ENCODE measurements at places on chromosomes 5 and 9.

GRCh38 chr5:67855523-67855922 lies 360.0 kb upstream of the PIK3R1 start:
- no peaks in the 10 kb centered on the region for H3K4me1 ChIP-seq
- H3K27ac ChIP-seq = no peak overlapping the region
- no peaks in the 10 kb centered on the region for H3K36me3 ChIP-seq
- DNase-seq = no peak

- no peaks in the 10 kb centered on the region for H3K36me3 ChIP-seq
- H3K4me3 ChIP-seq = no peak overlapping the region
- no peak overlapping the region for H3K27ac ChIP-seq
- no peak for DNase-seq
- H3K27me3 ChIP-seq = no peaks in the 10 kb centered on the region
Measured at GRCh38 chr5:97094579-97095317, 47.7 kb downstream of the LIX1 start.

GRCh38 chr9:120464176-120464886 lies 115.6 kb downstream of the CDK5RAP2 start:
- no peaks in the 10 kb centered on the region for H3K27me3 ChIP-seq
- no peak for DNase-seq
- no peak overlapping the region for H3K27ac ChIP-seq
- no peak overlapping the region for H3K4me3 ChIP-seq
- no peaks in the 10 kb centered on the region for H3K36me3 ChIP-seq

DNA sequence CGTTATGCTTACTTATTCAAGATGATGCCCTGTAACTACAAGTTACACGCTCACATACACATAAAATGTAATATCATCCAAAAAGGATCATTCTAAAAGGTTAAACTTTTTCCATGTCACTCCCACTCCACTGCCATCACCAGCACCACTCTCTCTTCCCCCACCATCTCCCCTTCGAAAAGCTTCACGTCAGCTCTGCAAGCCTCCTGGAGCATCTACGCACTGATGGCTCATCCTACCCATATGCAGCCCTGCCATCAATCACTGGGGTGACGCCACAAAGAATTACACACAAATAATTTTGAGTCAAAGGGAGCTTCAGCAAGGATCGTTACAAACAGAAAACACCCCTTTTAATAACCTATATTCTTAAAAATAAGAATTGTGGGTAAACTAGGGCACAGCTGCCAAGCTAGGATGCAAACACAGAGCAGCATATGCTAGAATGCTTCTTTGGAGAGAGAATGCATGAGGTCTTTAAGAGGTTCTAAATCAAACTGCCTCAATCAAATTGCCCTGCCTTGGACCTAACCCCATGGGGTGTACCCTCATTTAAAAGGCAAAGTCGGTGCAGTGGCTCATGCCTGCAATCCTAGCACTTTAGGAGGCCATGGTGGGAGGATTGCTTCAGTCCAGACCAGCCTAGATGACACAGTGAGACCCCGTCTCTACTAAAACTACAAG lies 56.1 kb downstream of the SHB start:
- H3K4me1 ChIP-seq = peaks cover 29% of the 10 kb centered on the region
- H3K4me3 ChIP-seq = no peak overlapping the region
- no peak overlapping the region for H3K27ac ChIP-seq
- DNase-seq = no peak

GRCh38 chr5:134083517-134083916 lies 31.0 kb upstream of the TCF7 start:
- no peak overlapping the region for H3K4me3 ChIP-seq
- H3K4me1 ChIP-seq = no peaks in the 10 kb centered on the region
- H3K27me3 ChIP-seq = no peaks in the 10 kb centered on the region
- DNase-seq = no peak
- H3K27ac ChIP-seq = no peak overlapping the region

- H3K36me3 ChIP-seq = no peaks in the 10 kb centered on the region
- no peaks in the 10 kb centered on the region for H3K27me3 ChIP-seq
- DNase-seq = peak; percentile 87
- no peak overlapping the region for H3K27ac ChIP-seq
- no peaks in the 10 kb centered on the region for H3K4me1 ChIP-seq
Measured at GRCh38 chr5:40689438-40689837, 9.7 kb downstream of the PTGER4 start.

GRCh38 chr5:13567819-13568218 lies 376.7 kb downstream of the DNAH5 start:
- no peak overlapping the region for H3K4me3 ChIP-seq
- H3K27me3 ChIP-seq = no peaks in the 10 kb centered on the region
- DNase-seq = peak; percentile 51
- no peak overlapping the region for H3K27ac ChIP-seq
- no peaks in the 10 kb centered on the region for H3K4me1 ChIP-seq

- H3K27me3 ChIP-seq = no peaks in the 10 kb centered on the region
- H3K4me1 ChIP-seq = no peaks in the 10 kb centered on the region
- no peaks in the 10 kb centered on the region for H3K36me3 ChIP-seq
- DNase-seq = peak; percentile 38
Measured at GRCh38 chr5:155699385-155699784, 627.6 kb upstream of the SGCD start.

- no peaks in the 10 kb centered on the region for H3K27me3 ChIP-seq
- H3K27ac ChIP-seq = no peak overlapping the region
- peaks cover 19% of the 10 kb centered on the region for H3K4me1 ChIP-seq
- no peak overlapping the region for H3K4me3 ChIP-seq
- peak; percentile 65 for DNase-seq
Measured at GRCh38 chr9:34332076-34332964, 3.0 kb downstream of the NUDT2 start.

- H3K4me3 ChIP-seq = no peak overlapping the region
- no peak overlapping the region for H3K27ac ChIP-seq
- H3K4me1 ChIP-seq = no peaks in the 10 kb centered on the region
- no peaks in the 10 kb centered on the region for H3K36me3 ChIP-seq
- H3K27me3 ChIP-seq = no peaks in the 10 kb centered on the region
- DNase-seq = no peak
Measured at GRCh38 chr5:164207646-164208045, 702.2 kb downstream of the MAT2B start.

DNA sequence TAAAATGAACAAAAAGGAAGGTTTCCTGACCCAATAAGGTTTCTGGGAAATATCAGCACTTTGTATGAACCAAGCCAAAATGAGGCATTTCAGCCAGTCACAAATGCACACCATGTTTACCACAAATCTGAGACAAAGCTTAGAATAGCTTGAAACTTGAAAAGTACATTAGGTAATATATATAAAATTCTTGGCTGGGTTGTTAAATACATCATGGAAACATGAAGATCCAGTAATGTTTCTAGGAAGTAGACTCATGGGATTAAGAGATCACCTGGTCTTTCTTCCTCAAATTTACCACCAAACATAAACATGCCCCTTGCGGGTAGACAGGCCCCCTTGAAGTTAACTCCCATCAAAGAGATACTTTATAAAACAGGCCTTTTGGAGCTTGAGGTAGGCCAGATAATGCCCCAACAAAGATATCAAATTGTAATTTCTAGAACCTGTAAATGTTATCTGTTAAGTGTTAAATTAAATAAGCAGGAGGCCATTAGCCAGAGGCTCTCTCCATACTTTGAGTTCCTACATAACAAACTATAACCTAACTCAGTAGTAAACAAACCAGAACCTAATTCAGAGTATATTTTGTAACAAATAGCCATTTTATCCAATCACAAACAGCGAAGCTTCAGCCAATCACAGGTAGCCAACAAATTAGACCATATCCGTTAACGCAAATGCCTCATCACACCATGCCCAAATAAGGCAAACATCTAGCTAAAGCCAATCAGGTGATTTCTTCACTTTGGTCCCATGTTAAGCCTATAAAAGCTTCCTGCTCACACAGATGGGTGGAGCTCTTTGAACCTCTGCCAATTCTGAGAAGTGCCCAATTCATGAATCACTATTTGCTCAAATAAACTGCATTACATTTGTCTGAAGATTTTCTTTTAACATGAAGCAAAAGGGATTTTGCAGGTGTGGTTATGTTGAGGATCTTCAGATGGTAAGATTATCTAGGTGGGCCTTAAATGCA lies 127.9 kb upstream of the TARS1 start:
- no peaks in the 10 kb centered on the region for H3K36me3 ChIP-seq
- H3K27me3 ChIP-seq = no peaks in the 10 kb centered on the region
- H3K4me3 ChIP-seq = no peak overlapping the region
- H3K4me1 ChIP-seq = no peaks in the 10 kb centered on the region
- H3K27ac ChIP-seq = no peak overlapping the region

- peak; percentile 16 for DNase-seq
- no peaks in the 10 kb centered on the region for H3K27me3 ChIP-seq
- no peak overlapping the region for H3K4me3 ChIP-seq
- H3K27ac ChIP-seq = no peak overlapping the region
Measured at GRCh38 chr5:131534974-131535373, 100.1 kb downstream of the RAPGEF6 start.

DNA sequence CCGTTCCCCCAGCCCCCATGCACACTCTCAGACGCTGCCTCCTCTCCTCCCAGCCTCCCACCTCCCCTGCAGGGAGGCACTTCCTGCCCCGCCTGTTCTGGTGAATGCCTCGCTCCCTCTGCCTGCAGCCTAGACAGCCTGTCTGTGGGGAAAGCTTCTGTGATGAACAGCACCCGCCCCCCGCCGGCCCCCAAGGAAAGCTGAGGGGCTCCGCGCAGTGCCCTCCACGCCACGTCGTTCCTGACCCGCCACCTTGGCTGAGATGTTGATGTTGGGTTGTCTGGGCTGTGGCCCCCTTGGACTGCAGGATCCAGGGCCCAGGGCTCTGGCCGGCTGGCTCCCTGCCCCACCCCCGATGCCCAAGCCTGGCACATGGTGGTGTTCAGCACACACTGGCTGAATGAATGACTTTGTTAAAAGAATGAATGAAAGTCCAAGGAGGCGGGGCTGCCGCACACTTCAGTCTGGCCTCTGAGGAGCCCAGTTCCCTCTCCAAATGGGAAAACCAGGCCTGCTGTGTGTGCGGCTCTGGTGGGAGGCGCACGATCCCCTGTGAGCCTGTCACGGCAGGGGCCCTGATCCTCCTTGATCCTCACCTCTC lies 2.1 kb upstream of the MYMK start:
- H3K27ac ChIP-seq = peak overlapping the region; percentile 6
- DNase-seq = peak; percentile 84
- H3K36me3 ChIP-seq = no peaks in the 10 kb centered on the region
- no peaks in the 10 kb centered on the region for H3K27me3 ChIP-seq
- H3K4me1 ChIP-seq = peaks cover 19% of the 10 kb centered on the region
- no peak overlapping the region for H3K4me3 ChIP-seq

GRCh38 chr9:127910613-127911205 lies 6.1 kb downstream of the ST6GALNAC4 start:
- no peaks in the 10 kb centered on the region for H3K4me1 ChIP-seq
- H3K27me3 ChIP-seq = no peaks in the 10 kb centered on the region
- no peaks in the 10 kb centered on the region for H3K36me3 ChIP-seq
- H3K4me3 ChIP-seq = no peak overlapping the region
- no peak overlapping the region for H3K27ac ChIP-seq

DNA sequence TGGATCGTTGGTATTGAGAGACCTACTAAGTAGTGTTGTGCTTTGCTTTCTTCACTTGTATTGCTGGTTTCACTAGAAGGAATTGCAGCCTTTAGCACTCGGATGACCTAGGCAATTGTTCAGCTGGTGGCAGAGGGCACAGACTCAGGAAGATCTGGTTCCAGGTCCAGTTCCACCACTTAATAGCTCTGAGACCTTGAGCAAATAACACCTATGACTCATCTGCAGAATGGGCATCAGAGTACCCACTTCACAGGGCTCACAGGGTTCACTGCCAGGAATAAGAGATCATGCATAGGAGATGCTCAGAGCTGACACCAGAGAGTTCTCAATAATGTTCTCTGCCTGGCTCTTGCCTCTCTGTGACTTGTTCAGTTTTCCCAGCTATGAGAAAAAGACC lies 133.6 kb downstream of the SIL1 start:
- H3K27ac ChIP-seq = no peak overlapping the region
- peaks cover 2% of the 10 kb centered on the region for H3K4me1 ChIP-seq
- no peak overlapping the region for H3K4me3 ChIP-seq
- H3K27me3 ChIP-seq = no peaks in the 10 kb centered on the region
- no peaks in the 10 kb centered on the region for H3K36me3 ChIP-seq

GRCh38 chr5:88682131-88682530 lies 200.9 kb downstream of the MEF2C start:
- no peaks in the 10 kb centered on the region for H3K4me1 ChIP-seq
- H3K36me3 ChIP-seq = no peaks in the 10 kb centered on the region
- peaks cover 72% of the 10 kb centered on the region for H3K27me3 ChIP-seq

DNA sequence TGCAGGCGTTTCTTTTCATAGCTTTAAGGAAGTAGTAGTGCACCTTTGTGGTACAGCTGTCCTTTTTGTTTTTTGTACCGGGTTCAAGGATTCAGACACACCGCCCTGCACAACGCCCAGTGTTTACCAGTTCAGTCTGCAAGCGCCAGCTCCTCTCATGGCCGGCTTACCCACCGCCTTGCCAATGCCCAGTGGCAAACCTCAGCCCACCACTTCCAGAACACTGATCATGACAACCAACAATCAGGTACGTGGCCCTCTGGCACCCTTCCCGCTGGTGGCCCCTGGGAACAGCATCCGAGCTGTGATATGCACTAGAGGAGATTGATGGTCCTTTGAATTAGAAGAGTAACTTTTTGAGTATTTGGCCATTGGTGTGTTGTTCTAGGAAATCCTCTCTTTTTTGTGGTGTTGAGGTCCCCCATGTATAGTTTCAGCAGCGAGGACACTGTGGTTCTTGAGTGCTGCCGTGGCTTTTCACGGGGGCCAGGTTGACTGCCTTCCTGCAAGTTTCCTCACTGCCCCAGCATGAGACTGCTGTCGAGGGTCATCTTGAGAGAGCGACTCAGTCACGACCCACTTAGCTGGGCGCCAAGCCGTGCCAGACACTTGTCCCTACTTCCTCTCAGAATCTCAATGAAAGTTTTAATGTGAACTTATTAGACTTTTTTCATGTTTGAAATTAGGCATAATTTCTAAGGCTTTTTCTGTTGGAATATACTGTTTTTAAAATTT lies 37.9 kb downstream of the TENT4A start:
- H3K36me3 ChIP-seq = peaks cover 6% of the 10 kb centered on the region
- H3K4me3 ChIP-seq = no peak overlapping the region

GRCh38 chr9:69637193-69637816 lies 34.9 kb downstream of the APBA1 start:
- no peaks in the 10 kb centered on the region for H3K27me3 ChIP-seq
- H3K4me1 ChIP-seq = no peaks in the 10 kb centered on the region
- H3K27ac ChIP-seq = no peak overlapping the region

DNA sequence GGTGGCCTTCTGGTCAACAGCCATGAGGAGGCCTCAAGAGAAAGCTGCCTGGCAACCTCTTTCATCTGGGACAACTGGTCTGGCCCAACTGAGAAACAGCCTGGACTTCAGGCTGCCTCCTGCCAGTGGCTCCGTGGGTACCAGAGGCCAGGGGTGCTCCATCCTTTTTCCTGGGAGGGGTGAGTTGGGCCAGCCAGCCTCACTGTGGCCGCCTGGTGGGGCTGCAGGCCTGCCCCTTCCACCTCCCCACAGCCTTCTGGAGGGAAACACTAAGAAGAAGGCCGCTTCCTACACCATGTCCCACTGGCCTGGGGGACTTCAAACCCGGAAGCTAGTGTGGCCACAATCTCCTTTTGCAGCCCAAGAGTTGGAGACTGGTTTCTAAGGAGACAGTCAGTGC lies 13.8 kb upstream of the NKD2 start:
- no peaks in the 10 kb centered on the region for H3K4me1 ChIP-seq
- no peaks in the 10 kb centered on the region for H3K27me3 ChIP-seq
- no peak for DNase-seq
- H3K27ac ChIP-seq = no peak overlapping the region
- H3K4me3 ChIP-seq = no peak overlapping the region

- H3K4me1 ChIP-seq = peaks cover 15% of the 10 kb centered on the region
- no peak for DNase-seq
- H3K27me3 ChIP-seq = no peaks in the 10 kb centered on the region
- H3K27ac ChIP-seq = no peak overlapping the region
Measured at GRCh38 chr5:14223372-14223771, 80.2 kb downstream of the TRIO start.

- H3K27me3 ChIP-seq = no peaks in the 10 kb centered on the region
- no peaks in the 10 kb centered on the region for H3K36me3 ChIP-seq
- no peak overlapping the region for H3K4me3 ChIP-seq
Measured at GRCh38 chr5:1763548-1763911, 36.1 kb downstream of the MRPL36 start.
